Fibroblast of upper back skin (primary cell): ENCODE measurements at places on chromosomes 2 and 18.

- no peak for DNase-seq
Measured at GRCh38 chr18:46176001-46176400, 71.8 kb downstream of the HAUS1 start.

GRCh38 chr2:236612737-236613136, 43.1 kb downstream of the ACKR3 start:
- DNase-seq: no peak

DNA sequence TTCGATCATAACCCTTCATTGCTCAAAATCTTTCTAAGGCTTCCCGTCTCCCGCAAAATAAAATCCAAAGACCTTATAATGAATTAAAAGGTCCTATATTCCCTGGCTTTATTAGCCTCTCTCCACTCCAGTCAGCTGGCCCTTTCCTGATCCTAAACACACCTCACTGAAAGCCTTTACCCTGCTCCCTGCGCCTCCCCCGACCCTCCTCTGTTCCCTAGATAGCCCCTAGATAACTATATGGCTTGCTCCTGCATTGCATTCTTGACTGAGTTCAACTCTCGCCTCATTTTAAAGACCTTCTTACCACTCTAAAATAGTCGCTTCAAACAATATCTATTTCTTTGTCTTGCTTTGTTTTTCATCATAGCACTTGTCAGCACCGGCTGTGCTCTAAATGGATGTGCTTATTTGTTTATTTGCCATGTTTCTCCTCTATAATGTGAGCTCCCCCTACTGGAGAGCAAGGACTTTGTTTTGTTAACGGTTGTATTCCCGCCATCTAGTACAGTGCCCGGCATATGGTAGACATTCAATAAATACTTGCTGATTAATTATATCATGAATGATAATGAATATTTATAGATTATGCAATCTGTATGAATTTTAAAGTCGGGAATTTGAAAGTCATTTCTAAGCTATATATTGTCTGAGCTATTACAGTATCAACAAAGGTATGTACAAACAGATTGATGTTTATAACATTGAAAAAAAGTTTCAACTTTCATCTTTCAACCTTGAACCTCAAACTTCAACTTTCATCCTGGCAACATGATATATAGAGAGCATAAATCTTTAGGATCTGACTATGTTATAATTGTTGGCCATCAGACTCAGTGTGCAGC, 32.4 kb upstream of the VIT start:
- DNase-seq: peak; percentile 81

- DNase-seq: peak; percentile 68
Measured at GRCh38 chr2:165874445-165875039, 79.0 kb downstream of the TTC21B start.

DNA sequence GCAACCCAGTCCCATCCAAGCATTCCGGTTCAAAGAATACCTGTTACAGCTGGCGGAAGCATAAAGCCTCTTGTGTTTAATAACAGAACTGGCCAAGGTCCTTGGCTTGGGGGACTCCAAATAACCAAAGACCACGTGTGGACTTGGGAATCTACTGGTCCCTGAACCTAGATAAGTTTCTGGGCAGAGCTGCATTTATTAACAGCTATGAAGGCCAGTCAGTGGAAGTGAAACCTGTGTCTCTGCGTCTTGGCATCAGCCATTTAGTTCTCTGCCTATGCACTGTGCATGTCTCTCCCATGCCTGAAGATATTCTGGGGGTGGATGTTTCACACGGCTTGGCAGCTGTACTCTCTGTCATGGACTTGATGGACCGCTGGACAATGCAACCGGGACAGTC, 137.7 kb downstream of the CCBE1 start:
- no peak for DNase-seq

- no peak for DNase-seq
Measured at GRCh38 chr2:69490486-69490885, 53.3 kb upstream of the NFU1 start.

- no peak for DNase-seq
Measured at GRCh38 chr2:54626131-54626530, 97.3 kb upstream of the EML6 start.

GRCh38 chr2:19863303-19864041, 38.3 kb downstream of the TTC32 start:
- peak; percentile 34 for DNase-seq

- peak; percentile 38 for DNase-seq
Measured at GRCh38 chr2:30481323-30481800, 34.3 kb downstream of the LCLAT1 start.

DNA sequence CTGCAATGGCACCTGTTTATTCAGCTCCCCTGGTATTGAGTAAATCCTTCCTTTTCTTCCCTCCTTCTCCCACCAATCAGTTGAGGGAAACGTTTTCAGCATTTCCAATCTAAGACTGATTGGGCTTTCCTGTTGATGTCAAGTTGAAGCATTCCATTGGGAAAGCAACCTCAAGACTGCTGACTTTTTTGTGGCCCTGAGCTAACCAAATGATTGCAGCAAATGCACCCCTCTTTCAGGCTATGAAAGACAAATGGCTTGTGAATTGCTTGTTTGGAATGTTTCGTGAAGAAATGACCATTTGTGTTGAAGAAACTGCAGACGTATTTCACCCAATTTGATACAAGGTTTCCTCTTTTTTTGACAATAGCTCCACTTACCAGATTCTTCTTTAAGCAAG, 303.5 kb downstream of the EPHA4 start:
- DNase-seq: peak; percentile 6

- DNase-seq: no peak
Measured at GRCh38 chr18:44495151-44495550, 185.5 kb upstream of the SETBP1 start.

GRCh38 chr2:219354582-219354981, 22.0 kb upstream of the RESP18 start:
- no peak for DNase-seq

DNA sequence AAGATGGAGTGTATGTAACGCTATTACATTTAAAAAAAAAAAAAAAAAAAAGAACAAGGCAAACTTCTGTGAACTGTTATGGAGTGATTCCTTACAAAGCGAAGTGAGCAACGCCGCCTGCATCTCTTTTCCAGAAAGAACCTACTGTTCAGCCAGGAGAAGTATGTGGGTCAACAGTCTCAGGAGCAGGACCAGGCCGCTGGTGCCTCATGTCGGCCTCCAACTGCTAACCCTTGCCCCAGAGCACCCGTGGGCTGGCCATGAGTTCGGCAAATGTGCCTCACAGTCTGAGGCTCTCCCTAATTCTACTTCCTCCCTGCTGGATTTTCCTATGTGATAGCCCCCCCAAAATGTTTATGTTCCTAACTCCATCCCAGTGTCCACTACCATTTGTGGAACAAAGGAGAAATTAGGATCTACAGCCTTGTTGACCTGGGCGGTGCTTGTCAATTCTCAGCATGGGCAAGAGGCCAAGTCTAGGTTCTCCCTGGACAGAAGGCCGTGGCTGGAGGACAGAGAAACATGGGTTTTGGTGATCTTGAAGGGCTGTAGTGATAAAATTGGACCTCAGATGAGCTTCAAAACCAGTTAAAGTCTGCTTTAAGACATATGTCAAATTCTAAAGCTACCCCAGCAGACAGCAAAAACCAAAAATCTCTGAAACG, 15.9 kb downstream of the FAM168B start:
- DNase-seq: no peak

GRCh38 chr2:121731366-121731765, 5.3 kb downstream of the NIFK start:
- no peak for DNase-seq

GRCh38 chr18:31609886-31610285, 18.2 kb downstream of the TTR start:
- no peak for DNase-seq

DNA sequence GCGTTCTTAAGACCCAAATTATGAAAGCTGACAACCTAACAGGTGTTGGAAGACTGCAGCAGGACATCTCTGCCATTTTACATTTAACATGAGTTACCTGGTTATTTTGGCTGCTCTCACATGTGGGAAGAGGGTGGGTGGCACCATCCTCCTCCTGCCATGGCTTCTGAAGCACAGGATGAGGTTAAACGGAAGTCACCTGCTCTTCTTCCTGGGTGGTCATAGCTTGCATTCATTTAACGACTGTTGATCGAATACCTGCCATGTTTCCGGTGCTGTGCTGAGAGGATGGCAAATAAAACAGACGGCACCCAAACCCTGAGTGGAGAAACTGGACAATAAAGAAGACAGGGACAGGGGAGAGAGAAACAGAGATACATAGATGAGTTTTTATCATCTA, 118.0 kb downstream of the RHBDD1 start:
- no peak for DNase-seq
